Activated CD8-positive, alpha-beta T cell treated with anti-CD3 and anti-CD28 coated beads for 36 hours (primary cell): ENCODE measurements at places on chromosomes 4 and X. TPM values are rescaled to one million over a fixed set of nuclear protein-coding genes. Genes with fewer than 3 reads are reported as not detected.

The CENPVL1 gene
- not detected for total RNA-seq

The WNK3 gene
- 0.45 TPM for total RNA-seq

The HEPH gene
- 0.20 TPM for total RNA-seq

The RAB39B gene
- total RNA-seq: 13.2 TPM

The SLC39A8 gene
- total RNA-seq: 60.2 TPM

The TIGD4 gene
- total RNA-seq: 0.47 TPM

The PDE5A gene
- 0.32 TPM for total RNA-seq

The PAGE1 gene
- total RNA-seq: not detected

The HPGDS gene
- not detected for total RNA-seq

- DNase-seq: no peak
Observed at GRCh38 chr4:41339812-41340809, 83.4 kb downstream of the UCHL1 start.

DNA sequence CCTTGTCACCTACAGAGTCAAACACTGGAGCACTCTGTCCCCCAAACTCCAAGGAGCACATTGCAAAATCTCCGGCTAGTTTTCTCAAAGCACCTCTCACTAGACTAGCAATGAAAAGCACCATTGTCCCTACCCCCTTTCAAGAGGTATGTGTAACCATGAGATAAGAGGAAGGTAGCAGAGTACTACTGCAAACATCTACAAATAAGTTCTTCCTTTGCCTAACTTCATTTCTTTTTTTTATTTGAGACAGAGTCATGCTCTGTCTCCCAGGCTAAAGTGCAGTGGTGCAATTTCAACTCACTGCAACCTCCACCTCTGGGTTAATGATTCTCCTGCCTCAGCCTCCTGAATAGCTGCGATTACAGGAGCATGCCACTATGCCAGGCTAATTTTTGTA is 17.7 kb downstream of the PPP4R3C start:
- no peak for DNase-seq

GRCh38 chr4:31949045-31949444 is 1228.9 kb downstream of the PCDH7 start:
- DNase-seq: no peak

DNA sequence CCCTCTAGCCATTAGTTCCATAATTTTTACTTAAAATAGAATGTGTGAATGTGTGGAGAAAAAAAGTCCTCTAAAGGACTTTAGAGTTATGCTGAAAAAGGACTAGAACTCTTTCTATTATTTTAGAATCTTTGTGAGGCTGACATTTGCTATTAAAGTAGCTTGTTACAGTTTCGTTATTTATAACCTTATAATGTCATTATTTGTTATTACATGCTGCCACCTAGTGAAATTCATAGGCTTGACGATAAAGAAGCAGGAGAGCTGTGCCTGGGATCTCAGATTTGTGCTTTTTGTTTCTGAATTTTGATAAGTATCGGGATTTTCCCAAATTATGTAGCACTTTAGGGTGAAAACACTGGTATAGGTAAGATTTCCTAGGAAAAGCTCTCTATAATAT is 38.5 kb upstream of the TAPT1 start:
- DNase-seq: peak; percentile 10

DNA sequence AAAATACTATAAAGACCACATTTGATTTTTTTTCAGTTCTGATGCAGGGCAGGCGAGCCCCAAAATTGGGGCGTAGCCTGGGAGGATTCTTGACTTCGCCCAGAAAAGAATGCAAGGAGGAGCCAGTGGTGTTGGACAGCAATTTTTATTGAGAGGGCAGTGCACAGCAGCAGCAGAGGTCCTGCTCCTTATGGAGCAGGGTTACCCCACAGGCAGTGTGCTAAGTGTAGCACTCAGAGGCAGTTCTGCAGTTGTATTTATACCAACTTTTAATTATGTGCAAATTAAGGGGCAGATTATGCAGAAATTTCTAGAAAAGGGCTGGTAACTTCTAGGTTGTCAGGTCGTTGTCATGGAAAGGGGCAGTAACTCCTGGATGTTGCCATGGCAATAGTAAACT is 69.9 kb downstream of the GASK1B start:
- no peak for DNase-seq

DNA sequence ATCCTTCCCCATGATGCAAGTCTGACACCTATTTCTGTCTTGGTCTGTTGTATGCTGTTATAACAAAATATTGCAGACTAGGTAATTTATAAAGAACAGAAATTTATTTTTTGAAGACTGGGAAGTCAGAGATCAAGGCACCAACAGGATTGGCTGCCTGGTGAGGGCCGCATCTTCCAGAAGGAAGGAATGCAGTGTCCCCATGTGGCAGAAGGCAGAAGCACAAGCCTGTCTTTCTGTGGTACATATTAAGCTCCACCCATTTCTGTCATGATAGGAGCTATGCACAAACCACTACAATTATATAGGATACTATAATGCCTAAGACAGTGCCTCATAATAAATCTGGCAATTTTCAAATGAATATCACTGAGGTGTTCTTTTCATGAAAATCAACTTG is 502.3 kb upstream of the DIAPH2 start:
- DNase-seq: no peak

DNA sequence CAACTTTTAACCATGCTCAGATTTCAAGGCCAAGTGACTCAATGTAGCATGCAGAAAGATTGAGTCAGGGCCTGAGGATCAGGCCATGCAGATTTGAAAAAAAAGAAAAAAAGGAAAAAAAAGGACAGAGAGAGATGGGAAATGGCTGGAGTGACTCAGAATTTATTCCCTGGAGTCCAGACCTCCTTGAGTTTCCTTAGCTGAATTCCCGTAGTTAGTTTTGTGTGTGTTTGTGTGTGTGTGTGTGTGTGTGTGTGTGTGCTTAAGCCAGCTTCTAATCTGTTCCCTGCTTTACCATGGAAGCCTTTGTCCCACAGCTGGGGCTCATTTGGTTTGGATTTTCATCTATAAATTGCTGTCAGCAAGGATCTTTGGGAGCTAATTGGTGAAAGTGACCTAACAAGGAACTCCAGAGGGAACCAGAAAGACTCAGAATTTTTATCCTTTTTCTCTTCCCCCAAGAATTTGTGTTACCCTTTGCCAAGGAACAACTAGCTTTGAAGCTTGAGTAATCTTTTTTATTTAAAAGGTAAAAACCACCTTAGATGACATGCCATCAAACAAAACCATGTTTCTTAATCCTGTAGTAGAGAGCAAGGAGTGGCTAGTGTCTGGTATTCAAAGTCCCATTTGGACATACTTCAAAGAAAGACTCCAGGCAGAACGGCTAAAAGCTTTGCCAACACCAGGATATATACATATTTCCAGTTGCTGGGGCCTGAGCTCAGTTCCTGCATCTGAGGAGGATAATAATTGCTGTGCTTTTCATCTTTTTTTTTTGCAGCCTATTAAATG is 109.0 kb upstream of the DDIT4L start:
- no peak for DNase-seq

DNA sequence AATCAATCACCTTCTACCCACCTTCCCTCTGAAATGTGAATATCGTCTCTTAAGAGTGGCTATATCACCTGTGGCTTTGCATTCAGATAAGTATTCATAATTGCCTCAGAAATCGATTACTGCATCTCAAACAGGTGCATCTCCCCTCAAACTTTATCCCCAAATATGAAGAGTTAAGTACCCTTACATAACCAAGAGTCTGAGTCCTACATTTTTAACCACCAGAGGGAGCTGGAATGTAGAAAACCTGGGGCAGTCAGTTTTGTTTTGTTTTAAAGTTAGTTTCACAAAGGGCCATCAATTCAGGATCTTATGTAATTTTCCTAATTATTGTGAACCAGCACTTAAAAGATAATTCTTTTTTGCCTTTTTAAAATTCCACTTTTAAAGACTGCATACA is 5.7 kb downstream of the TCEANC start:
- peak; percentile 14 for DNase-seq

- DNase-seq: no peak
Observed at GRCh38 chr4:118396881-118397622, 44.2 kb upstream of the PRSS12 start.

GRCh38 chr4:115515366-115515765 is 401.9 kb upstream of the NDST4 start:
- no peak for DNase-seq

GRCh38 chr4:186227221-186227620 is at the start of gene KLKB1:
KLKB1 (plus strand) TSS chr4:186227507; CDS start chr4:186228196, 689 bp downstream.
- no peak for DNase-seq

- DNase-seq: no peak
Observed at GRCh38 chrX:35590210-35590609, 207.9 kb upstream of the MAGEB16 start.

DNA sequence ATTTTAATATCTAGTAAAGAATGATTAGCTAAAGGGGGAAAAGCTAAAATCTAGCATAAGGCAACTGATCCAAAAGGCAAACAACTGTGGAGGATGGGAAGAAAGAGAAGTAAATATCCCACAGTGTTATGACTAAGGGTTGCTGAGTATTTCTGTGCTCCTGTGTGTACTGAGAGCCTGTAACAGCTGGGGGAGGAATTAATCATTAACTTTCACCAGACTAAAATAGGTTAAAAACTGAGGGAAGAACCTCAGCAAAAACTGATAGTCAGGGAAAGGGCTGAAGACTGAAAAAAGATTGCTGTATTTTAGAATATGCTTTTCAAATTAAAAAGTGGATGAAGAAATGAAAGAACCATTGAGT is 365.9 kb downstream of the CXXC4 start:
- no peak for DNase-seq

DNA sequence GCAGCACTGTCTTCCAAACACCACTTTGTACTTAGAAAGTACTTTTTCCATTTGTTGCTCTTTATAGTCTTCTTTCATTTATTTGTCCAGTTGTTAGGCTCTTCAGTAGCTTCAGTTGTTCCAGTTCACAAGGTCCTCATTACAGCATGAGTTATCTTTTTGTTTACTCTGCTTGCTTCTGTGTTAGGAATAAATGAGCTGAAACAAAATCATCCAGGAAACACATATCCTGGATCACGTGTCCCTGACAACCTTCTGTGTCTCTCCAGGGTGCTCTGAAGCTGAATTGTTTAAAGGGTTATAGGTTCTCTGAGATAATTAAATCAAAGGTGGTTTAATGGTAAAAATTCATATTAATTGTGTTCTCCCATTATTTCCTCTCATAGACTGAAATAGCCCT is 19.9 kb upstream of the KLHL8 start:
- DNase-seq: no peak

GRCh38 chrX:107706309-107706708 is 69.3 kb downstream of the TSC22D3 start:
- DNase-seq: no peak

GRCh38 chrX:2708021-2708420 is 16.9 kb downstream of the CD99 start:
- peak; percentile 38 for DNase-seq

GRCh38 chrX:73847100-73847499 is 284.1 kb downstream of the CHIC1 start:
- no peak for DNase-seq

- DNase-seq: no peak
Observed at GRCh38 chr4:159197260-159197884, 94.5 kb downstream of the RAPGEF2 start.

DNA sequence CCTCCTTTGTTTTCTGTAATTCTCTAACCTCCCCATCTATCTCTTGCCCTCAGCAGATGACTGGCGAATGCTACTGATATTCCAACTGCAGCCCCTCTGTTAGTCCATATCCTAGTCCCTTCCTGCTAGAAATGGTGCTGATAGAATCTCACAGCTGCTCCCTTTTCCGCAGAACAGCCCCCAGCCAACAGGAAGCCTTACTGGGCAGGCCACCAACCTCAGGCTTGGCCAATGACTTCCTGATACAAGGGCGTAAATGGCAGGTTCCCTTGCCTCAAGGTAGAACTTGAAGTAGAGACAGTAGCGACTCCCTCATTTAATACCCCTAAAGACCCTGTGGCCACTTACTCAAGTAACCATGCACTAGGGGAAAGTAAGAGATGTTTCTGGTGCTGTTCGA is 26.7 kb upstream of the SLC2A9 start:
- DNase-seq: no peak

DNA sequence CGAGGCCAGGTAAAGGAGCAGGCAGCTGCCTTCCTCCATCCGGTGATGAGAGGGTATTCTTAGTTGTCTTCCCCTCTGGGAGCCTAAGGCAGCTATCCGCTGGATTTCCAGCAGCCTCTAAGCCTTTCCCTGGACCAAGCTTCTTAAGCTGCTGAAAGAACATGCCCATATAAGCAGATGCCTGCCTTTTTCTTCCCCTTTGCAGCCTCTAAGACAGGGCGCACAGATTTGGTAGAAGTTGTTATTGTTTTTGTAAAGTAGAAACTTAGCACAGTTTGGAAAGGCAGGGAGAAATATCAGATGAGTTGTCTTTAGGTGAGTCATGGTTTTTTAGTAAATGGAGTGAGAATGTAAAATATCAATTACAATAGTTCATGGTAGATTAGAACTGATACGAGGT is 210.8 kb downstream of the ARHGAP10 start:
- no peak for DNase-seq

DNA sequence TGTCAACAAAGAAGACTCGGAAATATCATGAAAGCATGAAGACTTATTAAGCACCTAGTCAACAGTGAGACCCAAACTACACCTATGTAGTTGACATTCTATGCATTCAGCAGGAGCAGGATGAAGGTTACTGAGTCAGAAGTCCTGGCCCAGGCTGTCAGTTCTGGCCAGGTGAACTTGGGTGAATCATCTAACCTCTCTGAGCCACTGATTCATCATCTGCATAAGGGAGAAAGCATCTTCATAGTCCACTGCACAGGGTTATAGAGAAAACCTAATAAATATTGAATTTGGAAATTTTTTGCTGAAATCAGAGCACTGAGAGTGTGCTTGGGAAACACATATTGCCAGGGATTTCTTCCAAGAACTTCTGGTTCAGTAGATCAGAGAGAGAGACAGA is 296.0 kb upstream of the SFRP2 start:
- DNase-seq: no peak

DNA sequence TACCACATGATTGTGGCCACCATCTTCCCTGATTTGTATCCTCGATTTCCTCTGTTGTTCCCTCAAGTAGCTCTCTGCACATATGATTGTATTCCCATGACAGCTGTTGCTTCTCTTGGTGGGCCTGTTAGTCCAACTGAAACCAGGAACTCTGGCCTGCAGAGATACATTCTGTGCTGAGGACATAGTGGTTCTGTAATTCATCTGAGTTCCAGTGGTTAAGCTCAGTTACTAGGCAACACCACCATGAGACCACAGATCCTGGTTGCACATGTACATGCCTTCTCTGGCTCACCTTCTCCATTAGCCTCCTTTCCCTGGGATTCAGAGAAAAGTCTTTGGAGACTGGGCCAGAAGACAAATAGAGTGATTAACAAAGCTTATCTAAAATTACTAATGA is 172.1 kb upstream of the SLC7A11 start:
- DNase-seq: no peak

GRCh38 chr4:27742816-27743215 is 882.2 kb downstream of the STIM2 start:
- DNase-seq: no peak

GRCh38 chrX:17931855-17932254 is 70.8 kb upstream of the RAI2 start:
- DNase-seq: no peak

DNA sequence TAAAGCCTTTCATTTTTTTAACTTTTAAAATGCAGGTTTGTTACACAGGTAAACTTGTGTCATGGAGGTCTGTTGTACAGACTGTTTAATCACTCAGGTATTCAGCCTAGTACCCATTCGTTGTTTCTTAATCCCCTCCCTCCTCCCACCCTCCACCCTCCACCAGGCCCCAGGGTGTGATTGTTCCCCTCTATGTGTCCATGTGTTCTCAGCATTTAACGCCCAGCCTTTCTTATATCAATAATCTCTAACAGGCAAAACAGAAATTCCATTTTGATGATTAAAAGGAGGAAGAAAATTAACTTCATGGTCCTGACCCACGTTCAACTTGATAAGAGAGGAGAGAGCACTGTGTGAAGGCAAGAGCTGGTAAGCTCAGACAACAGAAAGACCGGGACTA is 75.1 kb downstream of the TSPAN5 start:
- DNase-seq: no peak

- DNase-seq: no peak
Observed at GRCh38 chrX:69192603-69193002, 27.4 kb upstream of the PJA1 start.
